ENCODE measurements at places on chromosomes 4 and X. TPM values are rescaled to one million over a fixed set of nuclear protein-coding genes. Genes with fewer than 3 reads are reported as not detected.

Gene IQCM
- not detected for total RNA-seq

Gene CPZ
- not detected for total RNA-seq

Gene PNCK
- not detected for total RNA-seq

Gene MEPE
- not detected for total RNA-seq

Gene ZIC3
- 0.04 TPM for total RNA-seq

Gene LDOC1
- total RNA-seq: 11.6 TPM

Measured in hair follicular keratinocyte (primary cell).